ENCODE measurements at places on chromosomes 3 and 15.

DNA sequence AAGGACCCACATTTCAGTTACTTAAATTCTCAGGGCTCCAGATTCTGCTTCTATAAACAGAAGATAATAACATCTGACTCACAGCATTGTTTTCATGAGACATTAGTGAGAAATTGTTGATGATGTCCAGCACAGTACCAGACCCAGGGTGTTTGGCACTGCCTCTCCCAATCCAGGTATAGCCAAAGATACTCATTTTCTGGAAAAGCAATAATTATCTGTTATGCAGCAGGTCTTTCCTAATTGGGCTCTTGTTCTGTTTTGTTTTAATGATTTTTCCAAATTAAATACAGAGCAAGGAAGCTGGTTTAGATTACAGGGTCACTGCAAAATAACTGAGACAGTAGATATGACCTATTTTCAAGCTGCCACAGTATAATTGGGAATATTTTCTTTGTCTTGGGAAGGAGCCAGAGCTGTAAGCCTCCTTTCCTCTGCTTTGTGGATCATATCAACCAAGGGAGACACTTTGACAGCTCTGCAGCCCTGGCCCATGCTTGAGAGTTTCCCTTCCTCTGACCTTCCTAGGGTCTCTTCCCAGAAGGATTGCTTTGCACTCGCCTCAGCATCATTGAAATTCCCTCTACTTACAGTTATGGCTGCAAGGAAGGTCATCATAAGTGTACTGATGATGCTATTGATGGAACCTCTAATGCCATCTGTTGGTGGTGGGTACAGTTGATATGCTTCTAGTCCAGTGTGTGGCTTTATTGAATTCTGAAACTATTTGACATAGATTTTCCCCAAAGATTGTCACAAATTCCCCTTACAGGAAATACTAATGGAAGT, 522.4 kb upstream of the ADAMTS9 start:
- DNase-seq = no peak

GRCh38 chr3:62875558-62876002, 364 bp upstream of the CADPS start:
- no peak for DNase-seq

GRCh38 chr15:40314723-40315276, 7.1 kb upstream of the PLCB2 start:
- no peak for DNase-seq

- no peak for DNase-seq
Observed at GRCh38 chr3:189143771-189144170, 28.0 kb upstream of the TPRG1 start.

GRCh38 chr15:66942649-66943390, 122.6 kb upstream of the SMAD3 start:
- DNase-seq = no peak
